ENCODE measurements at places on chromosomes 16 and 17. TPM values are rescaled to one million over a fixed set of nuclear protein-coding genes. Genes with fewer than 3 reads are reported as not detected.

DNA sequence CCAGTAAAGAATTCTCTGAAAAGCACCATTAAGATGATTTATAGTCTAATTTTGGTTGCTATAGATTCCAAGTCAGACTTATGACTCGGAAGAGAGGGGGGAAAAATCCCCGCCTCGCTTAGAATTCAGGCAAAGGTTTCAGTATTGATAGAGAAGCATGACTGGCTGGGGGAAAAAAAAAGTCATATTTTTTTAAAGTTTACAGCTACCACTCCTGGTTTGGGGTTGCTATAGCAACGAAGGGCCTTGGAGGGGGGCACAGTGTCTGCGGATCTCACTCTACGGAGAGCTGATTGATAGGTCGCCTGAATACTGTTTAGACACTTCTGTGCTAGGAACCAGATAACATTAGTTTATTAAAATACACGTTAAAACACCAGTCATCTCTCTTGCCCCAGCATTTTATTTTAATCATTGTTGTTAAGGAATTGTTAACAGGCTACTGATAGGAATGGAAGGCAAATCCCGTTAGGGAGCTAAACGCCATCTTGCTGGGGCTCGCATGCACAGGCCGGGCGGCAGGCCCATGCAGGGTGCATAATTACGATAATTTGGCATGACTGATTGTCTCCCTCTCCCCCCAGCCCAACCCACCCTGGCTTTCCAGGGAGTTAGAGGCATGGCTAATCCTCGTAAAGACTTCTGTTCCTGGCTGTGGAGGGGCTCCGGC, 380.0 kb upstream of the XYLT1 start:
- H3K27me3 ChIP-seq = no peaks in the 10 kb centered on the region
- H3K27ac ChIP-seq = no peak overlapping the region
- H3K36me3 ChIP-seq = no peaks in the 10 kb centered on the region
- no peaks in the 10 kb centered on the region for H3K4me1 ChIP-seq
- DNase-seq = no peak

The IL17C gene
- total RNA-seq = 1.2 TPM

- H3K27me3 ChIP-seq = no peaks in the 10 kb centered on the region
- no peak for DNase-seq
- peak overlapping the region; percentile 48 for H3K4me3 ChIP-seq
- H3K36me3 ChIP-seq = no peaks in the 10 kb centered on the region
- H3K4me1 ChIP-seq = peaks cover 31% of the 10 kb centered on the region
- peak overlapping the region; percentile 94 for H3K27ac ChIP-seq
These were observed 5.0 kb downstream of the CTF1 start for GRCh38 chr16:30901201-30902028.

GRCh38 chr17:67180275-67180674, 64.7 kb downstream of the HELZ start:
- H3K27me3 ChIP-seq = no peaks in the 10 kb centered on the region
- peaks cover 10% of the 10 kb centered on the region for H3K36me3 ChIP-seq
- peaks cover 17% of the 10 kb centered on the region for H3K4me1 ChIP-seq

The TMC5 gene
- total RNA-seq = 0.30 TPM

The MED13 gene
- 104 TPM for total RNA-seq
